ENCODE measurements at places on chromosomes 2 and 18.

GRCh38 chr2:131827481-131828163 lies 299.9 kb downstream of the CCDC74A start:
- no peak for DNase-seq

- DNase-seq = no peak
Observed at GRCh38 chr2:20929721-20930120, 106.8 kb upstream of the LDAH start.

DNA sequence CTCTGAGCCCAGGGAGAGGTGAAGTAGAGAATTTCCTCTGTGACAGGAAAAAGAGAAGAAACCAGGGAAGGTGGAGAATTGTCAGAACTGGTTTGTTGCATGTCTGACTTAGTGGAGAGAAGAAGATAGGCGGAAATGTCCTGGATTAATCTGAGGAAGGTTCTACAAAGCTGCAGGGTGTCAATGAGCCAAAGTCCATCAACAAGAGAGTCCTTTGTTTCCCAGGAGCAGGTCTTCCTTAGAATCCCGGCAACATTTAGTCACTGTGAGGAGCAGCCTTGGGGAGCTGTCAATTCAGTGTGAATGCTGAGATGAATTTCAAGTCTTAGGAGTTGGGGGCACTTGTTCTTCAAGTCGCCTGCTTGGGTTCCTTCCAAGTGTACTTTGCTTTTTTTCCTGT lies 88.4 kb upstream of the CELF4 start:
- DNase-seq = no peak

DNA sequence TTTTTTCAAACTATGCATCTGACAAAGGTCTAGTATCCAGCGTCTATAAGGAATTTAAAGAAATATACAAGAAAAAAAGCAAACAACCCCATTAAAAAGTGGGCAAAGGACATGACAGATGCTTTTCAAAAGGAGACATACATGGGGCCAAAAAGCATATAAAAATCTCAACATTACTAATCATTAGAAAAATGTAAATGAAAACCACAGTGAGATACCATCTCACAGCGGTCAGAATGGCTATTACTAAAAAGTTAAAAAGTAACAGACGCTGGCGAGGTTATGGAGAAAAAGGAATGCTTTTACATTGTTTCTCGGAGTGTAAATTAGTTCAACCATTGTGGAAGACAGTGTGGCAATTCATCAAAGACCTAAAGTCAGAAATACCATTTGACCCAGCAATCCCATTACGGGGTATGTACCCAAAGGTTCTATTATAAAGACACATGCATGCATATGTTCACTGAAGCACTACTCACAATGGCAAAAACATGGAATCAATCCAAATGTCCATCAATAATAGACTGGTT lies 643.1 kb upstream of the LRRTM1 start:
- no peak for DNase-seq

DNA sequence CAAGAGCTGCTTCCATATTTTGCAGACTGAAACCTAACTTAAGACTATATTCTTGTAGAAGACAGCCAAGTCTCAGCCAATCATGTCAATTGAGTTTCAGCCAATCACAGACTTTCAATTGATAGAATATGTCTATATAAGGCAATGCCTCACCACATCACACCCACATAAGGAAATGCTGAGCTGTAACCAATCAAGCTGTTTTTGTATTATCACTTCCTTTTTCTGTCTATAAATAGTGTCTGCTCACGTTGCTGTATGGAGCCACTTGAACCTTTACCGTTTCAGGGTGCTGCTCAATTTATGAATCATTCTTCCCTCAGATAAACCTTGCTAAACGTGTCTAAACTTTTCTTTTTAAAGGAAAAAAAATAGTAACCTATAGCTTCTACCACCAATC lies 1554.4 kb upstream of the LRRTM1 start:
- DNase-seq = no peak

GRCh38 chr2:219408204-219408603 lies 10.0 kb upstream of the DES start:
- DNase-seq = no peak

GRCh38 chr2:139067874-139068273 lies 287.7 kb upstream of the NXPH2 start:
- no peak for DNase-seq

DNA sequence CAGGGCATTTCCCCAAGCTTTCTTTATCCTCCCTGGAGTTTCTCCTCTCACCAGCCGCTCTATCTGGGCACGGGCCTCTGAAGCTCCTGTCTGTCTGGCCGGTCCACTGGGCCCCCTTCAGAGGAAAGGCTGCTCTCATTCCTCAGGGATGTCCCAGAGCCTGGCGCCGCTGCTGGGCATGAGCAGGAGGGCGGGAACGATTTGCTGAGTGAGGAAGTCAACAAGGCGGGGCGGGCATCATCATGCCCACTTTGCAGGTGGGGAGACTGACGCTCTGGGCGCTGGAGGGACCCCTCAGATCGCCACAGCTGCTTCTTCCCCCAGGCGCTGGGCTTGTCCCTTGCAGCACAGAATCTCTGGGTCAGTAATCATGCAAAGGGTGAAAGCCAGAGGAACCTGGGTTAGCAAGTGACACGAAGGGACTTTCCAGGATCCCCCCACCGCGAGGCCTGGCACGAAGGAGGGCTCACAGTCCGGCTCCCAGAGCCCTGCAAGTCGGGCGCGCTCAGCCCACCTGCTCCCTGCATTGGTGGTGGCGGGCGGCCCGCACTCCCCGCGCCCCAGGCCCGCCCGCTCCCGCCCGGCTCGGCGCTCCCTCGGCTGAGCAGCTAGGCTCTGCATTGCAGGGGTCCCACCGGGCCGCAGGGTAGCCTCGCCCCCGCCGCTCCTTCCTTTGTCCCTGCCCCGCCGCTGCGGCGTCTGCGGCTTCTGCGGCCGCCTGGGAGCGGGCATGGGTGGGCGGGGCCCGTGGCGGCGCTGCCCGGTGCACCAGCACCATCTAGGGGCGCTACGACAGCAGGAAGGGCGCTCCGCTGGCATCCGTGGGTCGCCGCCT lies 157.8 kb downstream of the CYRIA start:
- no peak for DNase-seq

- DNase-seq = no peak
Observed at GRCh38 chr2:172307800-172308199, 119.6 kb upstream of the ITGA6 start.
